ENCODE measurements at places on chromosomes 4 and X.

- no peak for DNase-seq
These were observed 1381.4 kb upstream of the IGFBP7 start for GRCh38 chr4:58491620-58492019.

- DNase-seq, result peak; percentile 89
These were observed 202.3 kb upstream of the NEIL3 start for GRCh38 chr4:177107288-177107921.

- DNase-seq, result no peak
These were observed 86.2 kb downstream of the MAMLD1 start for GRCh38 chrX:150449313-150449712.

GRCh38 chr4:25956260-25956659, 42.2 kb downstream of the SMIM20 start:
- DNase-seq, result no peak

GRCh38 chr4:9832640-9833039, 51.2 kb downstream of the DRD5 start:
- DNase-seq, result no peak

GRCh38 chrX:135480076-135480475, 40.4 kb upstream of the INTS6L start:
- no peak for DNase-seq

- no peak for DNase-seq
These were observed 4.6 kb downstream of the G3BP2 start for GRCh38 chr4:75668596-75668995.

- no peak for DNase-seq
These were observed 129.2 kb upstream of the KLHL4 start for GRCh38 chrX:87388381-87388780.

DNA sequence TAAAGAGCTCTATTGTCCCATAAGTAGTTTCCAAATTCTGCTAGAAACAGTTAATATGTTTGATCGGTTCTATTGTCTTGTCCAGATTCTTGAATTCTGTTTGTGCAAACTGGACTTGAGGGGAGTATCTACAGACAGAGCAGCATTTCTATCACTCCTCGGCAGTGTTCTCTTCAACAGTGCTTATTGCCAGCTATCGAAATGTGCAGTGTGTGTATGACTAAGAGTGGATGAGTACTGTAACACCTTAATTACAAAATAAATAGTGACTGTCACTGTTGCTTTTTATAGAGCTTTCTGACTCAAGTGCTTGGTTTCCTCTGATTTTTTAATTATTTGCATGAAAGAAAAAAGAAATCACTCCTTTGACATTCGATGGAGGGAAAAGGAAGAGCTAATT, 274.6 kb downstream of the RPA4 start:
- DNase-seq, result no peak

DNA sequence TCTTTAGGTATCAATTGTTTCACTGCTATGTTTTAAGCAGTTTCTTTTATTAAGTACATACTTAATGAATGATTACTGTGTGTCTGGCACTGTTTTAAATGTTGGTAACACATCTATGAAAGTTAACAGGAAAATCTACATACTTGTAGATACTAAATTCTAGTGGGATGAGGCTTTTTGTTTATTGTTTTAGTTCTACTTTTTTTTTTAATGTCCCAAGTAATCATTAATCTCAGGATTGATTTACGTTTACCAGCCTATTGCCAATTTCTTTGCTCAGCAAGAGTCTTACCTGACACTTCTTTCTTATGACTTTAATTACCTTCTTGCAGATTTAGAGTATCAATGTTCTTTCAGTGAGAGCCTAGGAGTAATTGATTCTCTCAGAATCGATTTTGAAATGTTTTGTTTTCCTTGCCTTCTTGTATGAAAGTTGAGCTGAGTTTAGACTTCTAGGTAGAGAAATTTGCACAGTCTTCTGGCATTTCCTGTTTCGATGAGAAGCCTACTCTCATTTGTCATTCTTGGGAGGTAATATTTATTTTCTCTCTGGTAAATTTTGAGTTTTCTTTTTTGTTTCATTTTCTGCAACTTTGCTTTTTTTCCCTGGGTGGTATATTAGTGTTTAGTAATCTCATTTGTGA, 235.2 kb upstream of the ANKRD50 start:
- DNase-seq, result peak; percentile 27

GRCh38 chrX:133979641-133980230, 5.7 kb downstream of the GPC3 start:
- no peak for DNase-seq

DNA sequence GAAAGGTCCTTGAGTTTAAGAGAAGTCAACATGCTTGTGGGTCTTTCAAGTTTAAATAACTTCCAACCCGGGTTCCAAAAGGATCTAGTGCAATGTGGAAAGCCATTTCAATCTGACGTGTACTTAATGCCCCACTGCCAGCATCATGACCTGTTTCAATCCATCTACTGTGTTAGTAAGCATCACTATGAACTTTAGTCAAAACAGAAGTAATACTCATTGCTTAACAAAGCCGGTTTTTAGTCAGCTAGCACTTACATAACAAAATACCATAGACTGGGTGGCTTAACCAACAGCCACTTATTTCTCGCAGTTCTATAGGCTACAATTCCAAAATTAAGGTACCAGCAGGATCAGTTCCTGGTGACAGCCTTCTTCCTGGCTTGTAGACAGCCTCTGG, 677.5 kb downstream of the DMD start:
- no peak for DNase-seq

- DNase-seq, result no peak
These were observed 1.6 kb downstream of the TBX22 start for GRCh38 chrX:80016182-80016581.

DNA sequence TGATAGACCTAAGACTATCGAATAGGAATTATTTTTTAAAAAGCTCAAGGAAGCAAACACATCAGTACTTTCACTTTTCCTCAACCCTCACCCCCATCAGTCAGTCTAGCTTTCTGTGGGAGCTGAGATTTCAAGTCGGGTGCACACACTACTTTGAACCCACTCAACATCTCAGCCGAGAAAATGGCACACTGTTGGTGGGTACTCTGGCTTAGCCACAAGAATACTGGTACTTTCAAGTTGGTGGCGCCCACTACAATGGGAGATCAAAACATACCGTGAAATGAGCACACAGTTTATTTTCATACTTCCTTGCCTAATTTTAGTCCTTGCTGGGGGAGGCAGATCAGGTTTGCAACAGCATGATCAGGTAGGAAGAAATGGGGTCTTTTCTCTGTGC, 10.2 kb downstream of the CD40LG start:
- no peak for DNase-seq

DNA sequence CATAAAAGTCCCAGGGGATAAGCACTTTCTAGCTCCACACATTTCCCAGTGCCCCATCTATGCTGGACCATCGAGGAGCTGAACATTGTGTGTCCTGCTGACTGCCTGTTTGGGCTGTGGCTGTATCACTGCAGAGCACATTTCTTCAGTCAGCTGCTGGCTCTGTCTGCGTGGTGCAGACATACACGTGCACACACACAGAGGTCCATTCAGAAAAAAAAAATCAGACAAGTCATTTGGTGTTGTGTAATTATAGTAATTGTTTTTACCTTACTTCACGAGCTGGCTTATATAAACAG, 1.1 kb upstream of the PDLIM3 start:
- no peak for DNase-seq

DNA sequence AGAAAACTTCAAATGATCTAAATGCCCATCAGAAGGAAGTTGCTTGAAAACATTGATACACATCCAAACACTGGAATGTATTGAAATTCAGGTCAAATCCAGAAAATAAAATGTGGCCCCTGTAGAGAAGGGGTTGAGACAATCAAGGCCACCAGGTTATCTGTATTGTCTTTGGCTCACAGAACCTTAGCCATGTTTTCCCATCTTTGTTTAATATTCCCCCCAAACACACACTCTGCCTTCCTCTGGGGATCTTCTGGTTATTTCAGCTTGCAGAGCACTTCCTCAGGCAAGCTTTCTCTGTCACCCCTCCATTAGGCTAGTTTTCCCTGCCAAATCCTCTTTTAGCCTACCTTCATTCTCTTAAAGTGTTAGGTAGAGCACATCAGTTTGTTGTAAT, 30.5 kb downstream of the PAGE2 start:
- DNase-seq, result no peak

DNA sequence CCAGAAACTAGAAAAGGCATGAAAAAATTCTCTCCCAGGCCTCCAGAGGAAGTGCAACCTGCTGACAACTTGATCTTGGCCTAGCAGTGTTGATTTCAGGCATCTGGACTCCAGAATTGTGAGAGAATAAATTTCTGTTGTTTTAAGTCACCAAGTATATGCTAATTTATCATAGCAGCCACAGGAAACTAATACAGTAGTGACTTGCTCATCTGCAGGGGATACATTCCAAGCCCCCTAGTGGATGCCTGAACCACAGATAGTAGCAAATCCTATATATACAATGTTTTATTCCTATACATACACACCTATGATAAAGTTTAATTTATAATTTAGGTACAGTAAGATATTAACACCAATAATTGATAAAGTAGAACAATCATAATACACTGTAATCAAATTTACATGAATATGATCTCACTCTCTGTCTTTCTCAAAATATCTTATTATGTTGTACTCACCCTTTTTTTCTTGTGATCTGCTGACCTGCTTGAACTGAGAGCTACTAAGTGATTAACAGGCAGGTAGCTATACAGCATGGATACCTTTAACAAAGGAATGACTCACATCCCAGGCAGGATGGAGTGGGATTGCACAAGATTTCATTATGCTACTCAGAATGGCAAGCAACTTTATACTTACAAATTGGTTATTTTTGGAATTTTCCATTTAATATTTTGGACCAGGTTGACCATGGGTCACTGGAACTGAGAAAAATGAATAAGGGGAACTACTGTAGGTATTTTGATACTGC, 501.1 kb downstream of the KCNIP4 start:
- DNase-seq, result no peak

GRCh38 chrX:104995546-104995945, 224.9 kb downstream of the TEX13A start:
- DNase-seq, result no peak

DNA sequence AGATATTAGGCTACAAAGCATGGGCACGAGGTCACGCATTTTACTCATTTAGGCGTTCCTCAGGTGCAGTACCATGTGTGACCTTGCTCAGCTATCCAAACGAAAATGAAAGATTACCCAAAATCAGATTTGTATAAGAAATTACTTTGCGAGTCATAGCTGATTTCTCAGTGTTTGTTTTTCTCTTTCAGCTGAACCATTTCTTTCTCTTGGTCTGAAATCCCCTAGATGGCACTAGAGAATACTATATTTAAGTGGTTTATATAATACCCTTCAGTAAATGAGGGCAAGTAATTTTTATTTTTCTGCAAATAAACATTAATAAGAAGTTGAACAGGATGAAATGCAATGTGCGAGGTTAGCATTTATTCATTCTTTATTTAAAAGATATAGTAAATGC, 496.6 kb downstream of the STIM2 start:
- peak; percentile 7 for DNase-seq

- DNase-seq, result no peak
These were observed 195.8 kb downstream of the PDGFC start for GRCh38 chr4:156775813-156776212.

DNA sequence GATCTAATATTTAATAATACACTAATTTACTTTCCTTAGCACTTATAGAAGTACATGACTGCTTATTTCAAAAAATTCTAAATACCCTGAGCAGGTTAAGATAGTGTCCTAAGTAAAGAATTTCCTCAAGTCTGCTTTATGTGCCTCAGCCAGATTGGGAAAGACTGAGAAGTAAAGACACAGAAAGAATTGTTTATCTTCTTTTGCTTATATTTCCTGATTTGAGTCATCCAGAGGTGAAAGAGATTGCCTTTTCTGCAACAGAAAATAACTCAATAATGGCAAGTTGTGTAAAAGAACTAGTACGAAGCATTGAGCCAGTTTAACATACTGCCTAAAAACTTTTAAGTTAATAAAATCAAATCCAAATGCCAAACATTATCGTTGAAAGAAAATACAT, 45.0 kb downstream of the NAF1 start:
- no peak for DNase-seq

GRCh38 chrX:20693078-20693477, 426.4 kb upstream of the RPS6KA3 start:
- peak; percentile 14 for DNase-seq

GRCh38 chr4:48108309-48109073, 25.6 kb downstream of the TXK start:
- no peak for DNase-seq

- peak; percentile 37 for DNase-seq
These were observed 102.9 kb upstream of the PAQR3 start for GRCh38 chr4:79042079-79042674.

DNA sequence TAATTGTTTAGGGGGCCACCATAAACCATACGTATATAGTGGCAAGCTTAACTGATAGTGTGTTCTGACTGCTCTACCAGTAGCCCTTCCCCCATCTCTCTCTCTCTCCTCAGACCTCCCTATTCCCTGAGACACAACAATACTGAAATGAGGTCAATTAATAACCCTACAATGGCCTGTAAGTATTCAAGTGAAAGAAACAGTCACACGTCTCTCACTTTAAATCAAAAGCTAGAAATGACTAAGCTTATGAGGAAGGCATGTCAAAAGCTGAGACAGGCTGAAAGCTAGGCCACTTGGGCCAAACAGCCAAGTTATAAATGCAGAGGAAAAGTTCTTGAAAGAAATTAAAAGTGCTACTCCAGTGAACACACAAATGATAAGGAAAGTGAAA, 78.0 kb downstream of the PRDM5 start:
- no peak for DNase-seq

GRCh38 chr4:172245516-172245915, 432.3 kb downstream of the GALNTL6 start:
- DNase-seq, result peak; percentile 1

DNA sequence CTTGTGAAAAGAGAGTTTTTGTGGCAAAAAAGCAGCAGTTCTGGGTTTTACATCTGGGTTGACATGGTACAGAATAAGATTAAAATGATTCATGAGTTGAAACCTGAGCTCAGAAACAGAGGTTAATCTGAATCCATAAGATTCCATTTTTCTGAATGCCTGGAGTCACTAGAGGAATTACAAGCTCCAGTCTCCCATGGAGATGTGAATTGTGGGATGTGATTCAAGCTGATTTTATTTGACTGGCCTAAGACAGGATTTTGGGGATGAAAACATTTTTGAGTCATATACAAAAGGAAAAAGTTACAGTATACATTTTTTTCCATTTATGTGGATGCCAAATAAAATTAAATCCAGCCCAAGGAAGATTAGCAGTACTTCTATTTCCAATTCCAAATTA, 161.1 kb downstream of the RBM46 start:
- DNase-seq, result peak; percentile 11

DNA sequence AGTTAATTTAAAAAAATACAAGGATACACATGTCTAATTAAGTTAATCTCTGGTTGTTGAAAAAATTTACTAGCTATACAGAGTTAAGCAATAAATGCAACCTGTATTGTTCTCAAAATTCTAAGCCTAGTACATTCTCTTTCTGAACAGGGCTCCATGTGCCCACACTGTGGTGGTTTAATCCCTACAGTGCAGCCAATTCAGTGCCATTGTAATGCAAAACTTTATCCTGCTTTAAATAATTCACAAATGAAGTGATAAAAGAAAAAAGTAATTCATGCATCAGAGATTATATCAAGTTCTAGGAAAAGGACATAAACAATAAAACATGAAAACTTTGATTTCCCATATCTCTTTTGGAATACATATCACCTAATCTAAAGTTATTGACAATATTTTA, 1089.2 kb downstream of the C4orf33 start:
- no peak for DNase-seq

GRCh38 chrX:47245156-47245555, 12.3 kb downstream of the USP11 start:
- no peak for DNase-seq

- no peak for DNase-seq
These were observed 2.0 kb downstream of the CHIC2 start for GRCh38 chr4:54062392-54062791.

Data from fibroblast of skin of right biceps (primary cell).